ENCODE measurements at places on chromosomes 4 and X.

- DNase-seq = no peak
These were observed 67.6 kb upstream of the TMEM150C start for GRCh38 chr4:82629238-82630000.

DNA sequence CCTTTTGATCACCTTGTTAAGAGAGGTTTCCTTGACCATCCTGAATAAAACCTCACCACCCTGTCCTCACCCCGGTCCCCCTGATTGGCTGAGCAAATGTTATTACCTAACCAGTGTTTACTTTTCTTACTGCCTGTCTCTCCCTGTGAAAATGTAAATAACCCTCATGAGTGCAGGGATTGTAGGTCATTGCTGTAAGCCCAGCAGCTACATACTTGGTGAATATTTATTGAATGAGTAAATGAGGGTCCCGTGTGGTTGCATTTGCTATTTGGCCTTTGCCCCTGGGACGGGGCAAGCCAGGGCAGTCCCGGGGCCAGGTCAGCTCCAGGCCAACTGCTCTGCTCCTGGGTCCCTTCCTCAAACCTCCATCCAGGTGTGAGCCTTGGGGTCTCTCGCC, 55.5 kb upstream of the CLCN4 start:
- DNase-seq = no peak

- no peak for DNase-seq
These were observed 108.7 kb upstream of the JADE1 start for GRCh38 chr4:128700659-128701350.

GRCh38 chr4:42268824-42269223, 116.4 kb upstream of the BEND4 start:
- peak; percentile 42 for DNase-seq

- no peak for DNase-seq
These were observed 100.8 kb upstream of the ATXN3L start for GRCh38 chrX:13420545-13421183.

DNA sequence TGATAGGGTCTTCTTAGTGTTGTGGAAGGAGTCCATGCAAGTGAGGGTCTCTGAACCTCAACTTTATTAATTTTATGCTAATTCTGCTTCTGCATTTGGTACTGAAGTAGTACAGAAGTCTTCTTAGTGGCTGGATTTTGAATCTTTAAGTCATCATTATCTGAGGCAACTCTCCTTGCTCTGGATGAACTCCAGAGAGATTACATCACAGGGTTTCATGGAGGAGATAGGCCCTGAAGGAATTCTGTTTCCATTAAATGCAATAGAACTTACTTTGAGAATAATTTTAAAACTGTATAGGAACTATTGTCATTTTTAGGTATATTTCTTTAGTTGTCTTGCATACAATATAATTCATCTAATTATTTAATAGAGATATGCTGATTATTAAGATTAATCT, 451.2 kb downstream of the FAT4 start:
- no peak for DNase-seq

- DNase-seq = no peak
These were observed 28.7 kb downstream of the PDLIM5 start for GRCh38 chr4:94480362-94480951.

- DNase-seq = no peak
These were observed 87.3 kb downstream of the SLC2A9 start for GRCh38 chr4:9933956-9934355.

DNA sequence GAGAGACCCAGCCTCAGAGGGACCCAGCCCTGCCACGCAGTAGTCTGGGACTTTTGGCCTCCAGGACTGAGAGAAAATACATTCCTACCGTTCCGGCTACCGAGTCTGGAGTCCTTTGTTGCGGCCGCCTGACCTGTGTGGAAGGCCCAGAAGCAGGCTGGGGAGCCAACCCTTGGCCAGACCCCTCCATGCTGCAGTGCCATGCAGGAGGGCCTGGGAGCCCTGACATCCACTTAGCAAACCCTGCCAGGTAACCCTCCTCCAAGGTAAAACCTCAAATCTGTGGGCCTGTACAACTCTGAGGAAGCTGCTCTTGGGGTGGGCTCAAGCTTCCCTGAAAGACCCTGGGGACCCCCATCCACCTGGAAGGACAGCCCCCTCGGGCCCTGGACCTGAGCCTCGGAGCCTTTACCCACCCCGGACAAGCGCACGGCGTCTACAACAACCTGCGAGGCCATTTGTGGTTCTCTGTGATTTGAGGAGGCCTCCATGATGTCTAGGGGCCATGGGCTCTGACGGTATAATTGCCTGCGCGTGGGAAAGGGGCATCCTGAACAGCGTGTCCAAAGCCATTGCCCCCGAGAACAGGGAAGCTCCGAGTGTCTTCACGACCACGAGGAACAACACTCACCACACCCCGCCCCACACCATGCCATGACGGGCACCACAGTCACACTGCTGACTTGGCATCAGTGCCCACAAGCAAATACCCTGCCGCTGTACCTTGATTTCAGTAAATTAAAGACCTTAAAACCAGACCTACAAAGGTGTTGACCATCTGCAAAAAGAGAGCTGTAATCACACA, 58.7 kb downstream of the ZFYVE28 start:
- no peak for DNase-seq

- no peak for DNase-seq
These were observed 322.1 kb upstream of the NOCT start for GRCh38 chr4:138693526-138693925.

- DNase-seq = no peak
These were observed 51.4 kb upstream of the PCDH18 start for GRCh38 chr4:137583671-137584070.

- DNase-seq = no peak
These were observed 22.5 kb downstream of the SLC39A8 start for GRCh38 chr4:102322736-102323135.

DNA sequence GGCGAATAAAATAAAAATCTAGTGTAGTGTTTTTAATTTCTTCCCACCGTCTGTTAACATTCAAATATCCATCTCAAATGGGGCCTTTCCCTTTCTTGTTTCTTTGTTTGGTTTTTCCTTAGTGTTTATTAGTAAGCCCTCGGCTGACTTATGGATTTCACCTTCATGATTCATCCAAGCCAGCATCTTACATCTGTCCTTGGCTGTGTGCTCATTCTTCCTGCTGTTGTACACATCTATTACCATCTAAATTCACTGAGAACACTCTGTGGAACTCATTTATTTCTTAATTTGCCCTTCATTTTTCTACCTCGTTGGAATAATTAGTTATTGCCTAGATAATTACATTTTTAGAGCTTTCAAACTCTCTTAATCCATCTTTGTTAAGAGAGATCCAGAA, 84.9 kb downstream of the SPCS3 start:
- DNase-seq = no peak

DNA sequence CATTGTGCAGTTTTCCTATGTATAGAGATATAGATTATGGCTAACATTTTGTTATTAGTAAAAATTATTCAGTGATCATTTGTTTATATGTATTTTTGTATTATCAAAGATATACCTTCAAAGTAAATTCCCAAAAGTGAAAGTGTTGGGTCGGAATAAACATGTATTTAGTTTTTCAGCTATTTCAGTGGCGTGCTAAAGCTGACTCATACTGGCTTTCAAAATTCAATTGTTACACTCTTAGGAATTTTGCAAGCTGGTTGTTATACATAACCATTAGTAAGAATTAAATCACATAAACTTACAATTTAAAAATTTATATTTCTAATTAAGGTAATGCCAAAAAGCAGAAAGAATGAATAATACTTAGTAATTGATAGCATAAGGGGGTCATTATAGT, 288.4 kb upstream of the NRK start:
- DNase-seq = no peak
